HEK293T (cell line): ENCODE measurements at places on chromosomes 6 and 20.

DNA sequence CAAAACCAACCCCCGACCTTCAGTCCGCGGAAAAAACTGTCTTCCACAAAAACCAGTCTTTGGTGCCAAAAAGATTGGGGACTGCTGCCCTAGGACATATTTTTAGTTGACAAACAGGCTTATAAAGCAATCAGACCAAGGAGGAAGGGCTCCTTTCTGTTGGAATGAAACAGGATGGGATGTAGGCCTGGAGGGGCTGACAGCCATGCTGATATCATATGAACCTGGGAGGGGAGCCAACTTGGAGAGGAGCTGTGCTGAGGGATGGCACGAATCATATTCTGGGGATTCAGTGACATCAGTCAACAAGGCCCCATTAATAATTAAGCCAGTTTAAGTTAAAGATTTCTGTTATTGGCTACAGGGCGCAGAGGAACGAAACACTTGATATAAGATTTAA is 225.4 kb upstream of the TSHZ2 start:
- DNase-seq, result no peak

DNA sequence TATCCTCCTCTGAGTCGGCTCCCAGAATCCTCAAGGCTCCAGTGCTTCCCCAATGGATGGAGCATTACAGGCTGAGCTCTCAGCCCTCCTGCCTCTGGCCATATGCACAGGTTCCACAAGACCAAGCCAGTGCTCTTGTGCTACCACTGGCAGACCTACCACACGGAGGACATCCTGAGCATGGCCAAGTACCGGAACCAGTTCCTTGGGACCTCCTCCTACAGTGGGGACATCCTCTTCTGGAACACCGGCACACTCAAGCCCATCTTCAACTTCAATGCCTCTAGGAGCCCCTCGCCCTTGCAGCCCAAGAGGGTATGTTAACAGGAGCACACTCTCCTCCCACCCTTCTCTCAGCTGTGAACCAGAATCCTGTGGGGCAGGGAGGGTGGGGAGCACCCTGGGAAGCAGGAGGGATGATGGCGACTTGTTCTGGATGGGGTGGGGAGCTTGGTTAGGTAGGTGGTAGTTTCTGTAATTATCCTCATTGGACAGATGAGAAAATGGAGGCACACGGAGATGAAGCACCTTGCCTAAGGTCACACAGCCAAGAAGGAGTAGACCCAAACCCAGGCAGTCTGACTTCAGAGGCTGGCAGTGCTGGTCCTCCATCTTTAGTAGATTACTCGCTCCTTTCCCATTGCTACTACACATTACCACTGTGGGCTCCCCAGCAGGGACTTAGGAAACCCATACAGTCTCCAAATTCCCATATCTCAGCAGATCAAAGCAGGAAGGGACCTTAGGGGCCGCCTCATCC is 58.6 kb downstream of the EFCAB8 start:
- DNase-seq, result no peak

GRCh38 chr20:63659370-63659769 is 1.3 kb downstream of the RTEL1 start:
- DNase-seq, result no peak

DNA sequence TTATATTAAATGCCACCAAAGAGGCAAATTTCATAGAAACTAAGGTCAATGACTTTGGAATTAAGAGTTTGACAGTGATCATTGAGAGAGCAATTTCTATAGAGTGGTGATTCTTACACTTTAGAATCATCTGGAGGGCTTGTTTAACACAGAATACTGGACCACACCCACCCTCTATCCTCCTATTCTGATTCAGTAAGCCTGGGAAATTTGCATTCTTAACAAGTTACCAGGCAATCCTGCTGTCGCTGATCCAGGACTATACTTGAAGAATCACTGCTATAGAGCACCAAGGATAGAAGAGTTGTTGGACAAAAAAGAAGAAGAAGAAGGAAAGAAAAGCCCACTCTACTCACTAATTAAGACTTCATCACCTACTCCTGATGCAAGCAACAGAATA is 21.3 kb upstream of the TBX18 start:
- DNase-seq, result no peak

DNA sequence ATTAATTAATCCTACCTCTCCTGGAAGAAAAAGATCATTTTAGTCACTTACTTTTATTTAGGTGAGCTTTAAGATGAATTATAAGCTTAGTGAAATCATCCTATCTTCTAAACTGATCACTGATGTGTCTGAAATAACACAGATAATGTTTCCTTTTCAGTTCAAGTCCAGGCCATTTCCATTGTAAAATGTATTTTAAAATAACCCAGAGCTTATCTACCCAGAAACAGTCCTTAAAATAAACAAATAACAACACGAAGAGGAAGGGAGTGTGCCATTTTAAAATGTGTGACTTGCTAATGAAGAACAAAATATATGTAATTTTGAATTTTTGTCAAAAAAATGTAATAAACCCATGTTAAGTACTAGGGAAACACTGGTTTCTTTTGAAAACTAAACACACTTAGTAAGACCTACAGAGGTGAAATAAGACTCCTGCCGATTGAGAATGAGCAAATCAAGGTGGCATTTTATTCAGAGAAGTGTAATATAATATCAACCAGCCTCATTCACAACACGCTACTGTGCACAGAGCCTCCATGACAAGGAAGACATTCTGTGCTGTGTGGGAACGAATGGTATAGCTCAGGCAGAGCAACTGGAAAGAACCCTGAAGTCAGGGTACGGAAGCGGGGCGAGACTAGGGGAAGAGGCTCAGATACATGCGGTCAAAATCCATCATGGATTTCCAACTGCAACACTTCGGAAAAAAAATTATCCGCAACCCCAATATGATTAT is 7.7 kb downstream of the LRP11 start:
- DNase-seq, result no peak

DNA sequence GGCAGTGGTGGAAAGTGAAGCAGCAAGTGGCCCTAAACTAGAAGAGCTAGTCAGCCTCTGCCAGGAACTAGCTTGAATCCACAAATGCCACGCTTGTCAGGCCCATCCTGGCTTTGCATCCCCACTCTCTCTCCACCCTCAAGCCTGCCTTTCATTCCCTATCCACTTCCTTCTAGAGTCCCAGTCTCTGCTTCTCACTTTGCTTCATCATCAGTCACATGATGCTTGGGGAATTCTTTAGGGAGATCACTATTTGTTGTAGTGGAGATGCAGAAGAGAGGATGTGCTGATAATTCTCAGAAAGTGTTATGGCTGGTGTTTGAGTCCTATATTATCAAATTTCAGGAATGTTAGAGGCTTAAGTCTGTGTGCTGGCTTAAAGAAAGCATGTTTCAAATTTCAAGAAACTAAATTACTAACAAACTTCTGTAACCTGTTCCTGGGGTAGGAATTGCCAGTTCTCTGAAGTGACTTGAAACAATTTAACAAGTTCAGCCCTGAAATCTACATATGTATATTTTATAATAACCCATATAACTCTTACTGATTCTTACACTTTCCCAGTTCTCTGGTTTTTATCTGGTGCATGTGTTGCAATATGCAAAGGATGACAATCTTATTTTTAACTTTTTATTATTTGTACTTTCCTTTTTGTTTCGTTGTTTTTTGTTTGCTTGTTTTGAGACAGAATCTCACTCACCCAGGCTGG is 7.5 kb downstream of the TRIM39 start:
- DNase-seq, result no peak

GRCh38 chr6:136225496-136225895 is 24.6 kb downstream of the MTFR2 start:
- no peak for DNase-seq

DNA sequence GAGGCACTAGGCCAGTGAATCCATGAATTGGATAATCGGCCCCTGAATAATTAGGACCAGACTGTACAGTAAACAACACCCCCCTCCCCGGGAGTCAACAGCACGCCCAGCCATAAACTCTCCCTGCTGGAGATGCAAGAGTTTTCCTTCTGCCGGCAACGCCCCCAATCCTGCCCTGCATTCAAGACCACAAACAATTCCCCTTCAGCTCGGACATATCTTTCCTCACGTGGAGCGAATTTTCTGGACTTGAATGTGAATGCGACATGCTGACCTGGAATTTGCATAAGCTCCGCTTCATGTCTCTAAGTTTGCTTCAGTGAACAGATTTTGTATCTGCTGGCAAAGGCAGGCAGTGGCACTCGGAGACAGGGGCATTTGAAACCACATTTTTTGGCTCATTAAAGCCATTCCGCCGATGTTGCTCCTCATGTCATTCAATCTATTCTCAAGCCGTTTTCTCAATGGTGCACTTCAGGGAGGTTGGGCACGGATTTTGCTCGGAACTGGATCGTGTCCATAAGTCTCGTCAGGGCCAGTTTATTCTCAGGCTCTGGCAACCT is 38.0 kb upstream of the GMPR start:
- no peak for DNase-seq

GRCh38 chr6:49835140-49835539 is 31.2 kb downstream of the CRISP1 start:
- DNase-seq, result no peak

- DNase-seq, result no peak
These were observed 1073.0 kb upstream of the MAP3K7 start for GRCh38 chr6:91659891-91660290.

GRCh38 chr20:58614984-58615760 is 35.9 kb upstream of the STX16 start:
- DNase-seq, result no peak

DNA sequence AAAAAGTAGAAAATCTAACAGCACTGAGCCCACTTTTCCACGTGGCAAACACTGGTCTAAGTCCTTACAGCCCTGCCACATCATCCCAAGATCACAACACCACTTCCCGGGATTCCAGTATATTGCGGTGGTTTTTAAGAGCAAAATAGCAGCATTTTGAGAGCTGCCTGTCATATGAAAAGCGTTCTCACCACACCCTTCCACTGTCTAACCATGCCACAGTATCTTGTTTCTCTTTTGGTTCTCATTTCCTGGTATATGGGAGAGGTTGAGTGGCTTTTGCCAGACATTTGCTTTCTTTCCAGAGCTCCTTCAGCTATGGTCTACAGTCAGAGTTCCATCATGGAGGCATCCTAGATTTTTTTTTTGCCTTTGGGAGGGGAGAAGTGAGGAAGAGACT is 243.0 kb downstream of the TSHZ2 start:
- no peak for DNase-seq

DNA sequence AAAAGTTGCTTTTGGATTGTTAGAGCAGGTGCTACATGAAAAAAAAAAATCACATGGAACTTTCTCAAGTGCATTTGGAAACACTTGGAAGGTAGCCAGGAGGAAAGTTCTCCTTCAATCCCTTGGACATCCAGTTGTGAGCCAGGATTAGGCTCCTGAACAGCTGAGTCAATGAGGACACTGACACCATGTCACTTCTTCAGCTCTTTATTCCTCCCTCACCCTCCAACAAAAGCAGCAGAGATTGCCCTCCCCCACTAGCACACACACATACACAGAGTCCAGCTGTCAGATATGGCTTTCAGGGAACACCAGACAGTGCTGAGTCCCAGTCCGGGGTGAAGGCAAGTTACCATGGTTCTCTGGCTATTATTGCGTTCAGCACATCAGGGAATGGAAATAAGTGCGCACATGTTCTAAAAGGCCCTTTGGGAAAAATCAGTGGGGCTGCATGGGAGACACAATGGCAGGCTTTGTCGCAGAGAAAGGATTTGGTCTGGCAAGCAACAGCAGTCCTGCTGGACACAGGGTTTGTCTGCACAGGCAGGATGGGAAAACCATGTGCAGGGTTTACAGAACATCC is 124.7 kb upstream of the MARCKS start:
- no peak for DNase-seq

GRCh38 chr6:35302604-35303241 is 5.1 kb downstream of the DEF6 start:
- DNase-seq, result no peak

GRCh38 chr20:51162015-51162414 is 139.1 kb upstream of the KCNG1 start:
- DNase-seq, result no peak

- DNase-seq, result no peak
These were observed 40.9 kb upstream of the LYRM2 start for GRCh38 chr6:89679215-89680120.

DNA sequence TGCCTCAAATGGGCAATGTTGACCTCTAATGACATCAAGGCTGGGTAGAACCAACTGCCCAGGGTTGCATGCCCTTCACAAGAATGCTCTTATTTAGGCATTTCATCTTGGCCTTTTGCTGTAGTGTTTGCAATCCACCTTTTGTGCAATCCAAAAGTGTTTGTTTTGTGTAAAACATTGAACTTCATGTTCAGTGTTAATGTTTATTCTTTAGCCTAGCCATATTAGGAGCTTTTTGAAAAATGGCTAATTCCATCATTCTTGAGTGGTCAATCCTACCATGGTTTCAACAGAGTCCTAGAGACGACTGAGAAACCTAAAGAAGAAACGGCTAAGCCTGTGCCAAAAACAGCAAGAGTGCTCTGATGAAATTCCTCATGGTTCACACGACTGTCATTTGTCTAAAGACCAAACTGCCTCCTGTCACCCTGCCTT is 279.6 kb upstream of the PRDM1 start:
- no peak for DNase-seq

- DNase-seq, result no peak
These were observed 161.2 kb downstream of the KCNQ5 start for GRCh38 chr6:72783035-72783434.

GRCh38 chr20:16064989-16065707 is 508.1 kb downstream of the KIF16B start:
- no peak for DNase-seq

DNA sequence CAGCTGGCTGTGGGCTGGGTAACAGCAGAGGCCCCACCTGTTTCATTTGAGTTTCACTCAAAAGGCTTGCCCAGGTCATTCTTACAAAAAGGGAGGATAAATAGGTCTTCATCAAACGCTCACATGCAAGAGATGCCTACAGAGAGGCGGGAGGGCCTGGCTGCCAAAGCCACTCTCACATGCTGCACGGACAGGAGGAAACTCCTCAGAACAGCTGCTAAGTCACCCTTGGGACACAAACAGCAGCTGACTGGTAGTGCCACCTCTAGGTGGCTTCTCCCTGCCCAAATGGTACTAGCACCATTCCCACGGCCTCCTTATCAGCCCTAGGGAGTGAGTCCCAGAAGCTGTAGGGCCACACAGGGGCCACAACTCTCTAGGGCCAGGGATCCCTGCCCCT is 23.8 kb downstream of the SLC22A23 start:
- no peak for DNase-seq

DNA sequence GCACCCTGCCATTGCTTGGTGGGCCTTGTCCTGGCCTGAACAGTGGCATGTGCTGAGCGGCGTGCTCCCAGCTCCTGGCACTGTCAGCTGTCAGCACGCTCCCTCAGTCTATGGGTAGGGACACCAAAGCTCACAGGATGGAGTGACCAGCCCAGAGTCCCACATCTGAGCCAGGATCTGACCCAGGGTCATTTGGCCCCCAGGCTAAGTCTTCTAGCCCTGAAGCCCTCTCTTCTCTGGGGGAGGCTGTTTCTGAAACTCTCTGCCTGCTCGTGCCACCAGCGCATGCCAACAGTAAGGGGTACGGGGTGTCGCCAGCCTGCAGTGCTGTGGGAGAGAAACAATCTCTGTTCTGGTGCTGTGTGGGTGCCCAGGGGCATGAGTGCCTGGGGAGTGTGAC is 37.1 kb downstream of the CDH4 start:
- no peak for DNase-seq

GRCh38 chr20:21229163-21229562 is 74.0 kb upstream of the XRN2 start:
- DNase-seq, result no peak
